ENCODE measurements at places on chromosomes 5 and 9.

DNA sequence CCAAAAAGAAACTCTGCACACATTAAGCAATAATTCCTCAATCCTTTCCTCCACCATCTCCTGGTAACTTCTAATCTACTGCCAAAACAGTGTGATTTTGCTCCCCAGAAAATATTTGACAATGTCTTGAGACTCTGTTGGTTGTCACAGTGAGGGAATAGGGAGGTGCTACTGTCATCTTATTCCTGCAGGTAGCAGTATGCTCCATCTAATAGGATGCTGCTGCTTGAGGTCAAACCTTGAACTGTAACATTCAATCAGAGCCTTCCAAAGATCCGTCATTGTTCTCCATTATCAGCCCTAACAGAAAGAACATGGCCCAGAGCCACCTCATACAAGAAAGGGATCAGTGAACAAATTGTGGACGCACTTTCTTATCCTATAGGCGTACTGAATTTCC, 514.7 kb upstream of the GRIN3A start:
- DNase-seq: no peak

DNA sequence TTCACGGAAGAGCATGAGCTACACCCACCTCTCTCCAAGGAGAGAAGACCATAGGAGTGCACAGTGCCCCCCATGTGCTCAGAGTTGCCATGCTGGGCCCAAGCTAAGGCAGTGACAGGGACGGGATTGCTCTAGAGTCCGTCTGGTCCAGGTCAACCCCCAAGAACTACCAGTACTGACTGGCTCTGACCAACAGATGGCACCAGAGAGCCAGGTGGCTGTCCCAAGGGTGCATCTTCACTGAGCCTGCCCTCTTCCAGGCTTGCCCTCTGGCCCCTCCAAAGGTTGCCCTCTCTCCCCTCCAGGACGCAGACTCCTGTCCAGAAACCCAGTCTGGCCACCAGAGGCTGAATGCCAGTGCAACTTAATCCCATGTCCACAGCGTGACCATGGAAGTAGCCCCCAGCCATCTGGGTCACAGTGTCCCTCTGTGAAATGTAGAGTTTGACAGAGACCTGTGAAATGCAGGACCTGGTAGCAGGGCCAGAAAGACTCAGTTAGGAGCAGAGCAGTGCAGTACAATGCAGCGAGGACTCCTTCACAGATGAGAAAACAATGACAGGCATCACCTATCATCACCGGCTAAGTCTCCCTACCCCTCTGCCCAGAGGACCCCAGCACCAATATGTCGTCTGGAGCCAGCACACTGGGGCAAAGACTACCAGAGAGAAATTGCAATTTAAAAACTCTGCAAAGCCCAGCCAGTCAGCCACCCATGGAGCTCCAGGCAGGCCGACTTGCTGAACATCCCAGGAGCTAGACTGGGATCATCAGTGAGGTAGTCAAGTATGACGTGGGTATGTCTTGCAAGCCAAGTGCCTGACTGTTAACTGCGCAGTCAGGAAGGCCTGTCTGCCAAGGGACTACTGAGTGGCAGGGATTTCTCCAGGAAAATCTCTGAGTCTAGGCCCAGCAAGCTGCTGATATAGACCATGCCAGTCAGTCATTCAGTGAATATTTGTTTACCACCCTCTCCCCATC, 7.7 kb upstream of the SKP1 start:
- peak; percentile 63 for DNase-seq

DNA sequence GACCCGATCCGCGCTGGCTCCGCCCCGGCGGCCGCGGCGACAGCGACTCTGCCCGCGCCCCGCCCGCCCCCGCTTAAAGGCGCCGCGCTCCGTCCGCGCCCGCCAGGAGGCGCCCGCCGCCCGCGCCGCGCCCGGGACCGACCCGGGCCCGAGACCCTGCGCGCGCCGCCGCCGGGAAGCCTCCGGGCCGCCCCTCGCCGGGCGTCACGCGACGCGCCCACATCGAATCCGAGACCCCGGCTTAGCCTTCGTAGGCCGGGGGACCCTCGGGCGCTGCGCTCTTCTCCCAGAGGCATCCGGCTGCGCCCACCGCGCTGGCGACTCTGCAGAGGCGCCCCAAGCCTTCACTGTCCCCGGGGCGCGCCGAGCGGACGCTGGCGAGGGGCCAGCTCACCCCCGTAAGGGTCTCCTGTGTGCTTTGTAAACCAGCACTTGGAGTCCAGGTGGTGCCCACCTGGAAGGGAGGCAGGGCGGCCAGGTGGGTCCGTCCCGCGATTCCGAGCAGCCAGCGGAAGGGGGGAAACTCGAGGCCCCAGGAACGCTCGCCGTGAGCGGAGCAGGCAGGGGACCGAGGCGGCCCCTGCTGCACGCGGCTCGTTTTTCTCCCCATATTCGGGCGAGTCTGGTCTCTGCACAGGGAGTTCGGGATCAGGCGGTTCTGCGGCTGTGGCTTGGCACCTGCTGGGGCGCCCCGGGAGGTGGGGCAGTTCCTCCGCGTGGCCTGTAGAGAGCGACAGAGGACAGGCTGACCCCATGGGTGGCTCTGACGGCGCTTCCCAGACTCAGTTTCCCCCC, 423 bp upstream of the ABCA2 start:
- peak; percentile 68 for DNase-seq

- DNase-seq: no peak
Measured at GRCh38 chr9:13568405-13568804, 288.9 kb upstream of the MPDZ start.

DNA sequence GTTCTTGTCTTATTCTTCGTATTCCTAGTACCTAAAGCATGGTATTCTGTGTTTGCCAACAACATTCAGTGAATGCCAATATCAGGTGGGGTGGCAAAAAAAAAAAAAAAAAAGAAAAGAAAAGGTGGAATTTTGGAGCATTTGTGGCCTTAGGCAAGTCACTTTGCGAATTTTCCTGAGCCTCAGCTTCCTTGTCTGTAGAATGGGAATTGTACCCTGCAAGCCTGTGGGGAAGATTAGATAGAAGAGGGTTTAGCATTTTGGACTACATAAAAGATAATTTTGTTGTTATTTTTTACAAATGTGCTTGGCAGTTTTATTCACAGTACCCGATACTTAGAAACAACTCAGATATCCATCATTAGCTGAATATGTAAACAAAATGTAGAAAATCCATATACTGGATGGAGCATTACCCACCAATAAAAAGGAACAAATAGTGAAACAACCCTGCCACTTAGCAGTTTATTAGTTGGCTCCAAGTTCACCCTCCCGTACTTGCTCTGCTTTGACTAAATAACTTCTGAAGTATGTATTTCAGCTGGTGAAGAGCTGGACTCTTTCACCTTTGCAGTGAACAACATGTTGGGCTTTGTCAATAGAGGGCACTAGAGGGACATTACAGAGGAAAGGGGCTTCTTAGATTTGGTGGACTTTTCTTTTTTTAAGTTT, 13.6 kb downstream of the UBE2D2 start:
- no peak for DNase-seq

GRCh38 chr9:134210908-134211810, 46.8 kb upstream of the RNU6ATAC start:
- no peak for DNase-seq

DNA sequence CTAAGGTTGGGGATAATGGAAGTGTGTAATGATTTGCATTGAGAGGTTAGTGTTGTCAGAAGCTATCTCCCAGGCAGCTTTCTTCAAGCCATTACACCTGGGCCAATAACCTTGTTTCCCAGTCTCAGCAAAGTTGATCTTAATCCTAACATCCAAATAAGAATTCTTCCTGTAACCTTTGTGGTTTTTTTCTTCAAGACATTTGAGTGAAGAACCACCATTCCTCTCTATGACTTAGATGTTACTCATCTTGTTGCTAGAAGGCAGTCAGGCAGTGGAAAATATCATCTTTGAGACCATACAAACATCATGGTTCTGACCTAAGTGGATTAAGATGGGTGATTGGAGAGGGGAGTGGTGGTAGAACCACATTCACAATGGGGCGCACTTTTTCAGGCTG, 103.5 kb downstream of the NDUFAF2 start:
- no peak for DNase-seq

DNA sequence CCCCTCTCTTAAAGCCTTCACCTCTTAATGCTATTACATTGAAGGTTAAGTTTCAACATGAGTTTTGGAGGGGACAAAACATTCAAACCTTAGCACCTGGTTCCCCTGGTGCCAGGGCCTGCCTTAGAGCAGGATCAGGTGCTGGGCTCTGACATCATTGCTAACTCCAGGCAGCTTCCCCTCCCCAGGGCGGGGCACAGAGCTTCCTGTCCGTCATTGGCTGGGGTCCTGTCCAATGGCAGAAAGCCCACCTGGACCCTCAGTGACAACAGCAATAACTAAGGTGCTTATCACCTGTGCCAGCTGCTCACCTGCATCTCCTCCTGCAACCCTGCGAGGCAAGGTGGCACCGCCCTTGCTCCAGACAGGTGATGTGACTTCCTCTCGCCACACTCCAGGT, 177.4 kb downstream of the NSG2 start:
- no peak for DNase-seq

DNA sequence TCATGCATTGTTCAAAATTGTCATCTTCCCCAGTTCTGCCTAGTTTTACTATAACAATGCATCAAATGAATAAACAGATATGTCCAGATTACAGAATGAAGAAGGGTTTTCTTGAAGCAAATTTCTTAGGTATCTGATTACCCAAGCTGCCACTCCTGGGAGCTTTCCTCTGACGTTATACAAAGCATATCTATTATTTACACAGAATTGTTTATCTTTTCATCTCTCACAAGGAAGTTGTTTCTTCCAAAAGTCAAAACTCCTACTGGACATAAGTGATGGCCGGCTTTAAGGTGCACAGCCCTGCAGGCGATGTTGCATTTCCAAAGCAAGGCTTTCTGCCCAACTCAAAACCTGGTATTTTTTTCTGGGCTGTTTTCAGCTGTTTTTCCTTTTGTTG, 73.4 kb upstream of the ANKH start:
- no peak for DNase-seq

DNA sequence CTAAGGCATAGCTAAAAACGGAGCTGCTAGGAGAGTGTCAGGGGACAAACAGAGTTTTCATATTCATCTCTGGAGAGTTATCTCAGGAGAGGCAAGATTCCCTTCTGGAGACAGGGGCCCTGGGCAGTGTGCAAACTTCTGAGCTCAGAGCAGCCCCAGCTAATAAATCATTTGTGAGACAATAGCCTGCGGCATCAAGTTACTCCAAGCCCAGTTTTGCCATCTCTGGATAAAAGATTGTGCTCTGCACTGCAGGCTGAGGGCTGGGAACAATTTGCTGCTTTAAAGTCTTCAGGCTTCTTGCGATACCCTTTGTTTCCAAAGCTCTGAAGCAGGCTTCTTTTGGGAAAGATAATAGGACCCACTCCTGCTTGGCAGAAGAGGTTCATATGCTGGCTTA, 164.3 kb upstream of the BRINP1 start:
- no peak for DNase-seq

DNA sequence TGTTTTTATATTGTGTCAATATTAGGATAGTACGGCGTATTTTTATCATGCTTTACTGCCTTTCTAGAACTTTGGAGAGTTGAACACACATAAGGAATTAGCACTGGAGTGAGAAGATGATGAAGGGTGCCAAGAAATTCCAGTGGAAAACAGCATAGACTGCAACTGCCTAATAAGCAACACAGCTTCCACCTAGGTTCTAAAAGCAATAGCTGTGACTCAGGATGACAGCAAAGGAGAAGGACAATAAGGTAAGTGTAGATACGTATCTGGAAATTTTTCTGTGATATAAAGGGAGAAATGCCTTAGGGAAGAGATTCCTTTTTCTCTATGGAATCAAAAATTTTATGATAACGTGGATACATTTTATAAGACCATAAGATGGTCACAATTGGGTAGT, 7.4 kb downstream of the PTPRD start:
- no peak for DNase-seq

- no peak for DNase-seq
Measured at GRCh38 chr9:106677830-106678229, 185.1 kb upstream of the ZNF462 start.

DNA sequence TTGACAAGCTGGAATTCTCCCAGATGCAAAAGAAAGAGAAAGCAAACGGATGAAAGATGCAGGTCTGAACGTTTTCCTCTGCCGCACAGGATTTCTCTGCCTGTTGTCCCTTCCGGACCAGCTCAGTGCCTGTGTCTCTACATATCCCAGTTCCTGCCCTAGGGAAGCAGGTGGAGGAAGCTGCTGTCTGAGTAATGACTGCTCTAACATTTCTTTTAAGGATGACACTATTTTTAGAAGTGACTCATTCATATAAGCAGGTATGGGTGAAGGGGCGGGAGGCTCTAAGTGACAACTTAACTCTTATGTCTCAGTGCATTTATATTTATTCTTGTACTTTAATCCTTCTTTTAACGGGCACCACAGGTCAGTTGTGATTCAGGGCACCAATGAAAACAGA, 128.8 kb downstream of the SLC24A2 start:
- DNase-seq: no peak

- no peak for DNase-seq
Measured at GRCh38 chr9:3732077-3733038, 206.6 kb upstream of the RFX3 start.

- no peak for DNase-seq
Measured at GRCh38 chr5:40223884-40224402, 455.8 kb upstream of the PTGER4 start.

GRCh38 chr9:123541411-123541810, 185.4 kb downstream of the CRB2 start:
- DNase-seq: no peak

DNA sequence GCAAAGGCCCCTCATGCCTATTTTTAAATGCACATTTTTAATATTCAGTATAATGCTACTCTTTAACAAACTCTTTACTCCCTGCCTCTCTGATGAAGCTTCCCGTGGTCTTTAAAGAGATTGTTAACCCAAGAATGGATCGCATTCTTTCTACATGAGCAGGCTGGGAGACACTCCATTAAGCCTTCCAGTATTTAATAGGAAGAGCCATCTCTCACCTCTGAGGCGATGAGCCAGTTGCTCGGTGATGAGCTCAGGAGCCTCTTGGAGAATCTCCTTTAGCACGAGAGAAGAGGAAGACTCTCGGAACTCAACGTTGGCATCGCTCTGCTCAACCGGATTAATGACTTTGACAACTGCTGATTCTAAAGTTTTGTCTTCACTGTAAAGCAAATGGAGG, 59.6 kb downstream of the PRUNE2 start:
- no peak for DNase-seq

DNA sequence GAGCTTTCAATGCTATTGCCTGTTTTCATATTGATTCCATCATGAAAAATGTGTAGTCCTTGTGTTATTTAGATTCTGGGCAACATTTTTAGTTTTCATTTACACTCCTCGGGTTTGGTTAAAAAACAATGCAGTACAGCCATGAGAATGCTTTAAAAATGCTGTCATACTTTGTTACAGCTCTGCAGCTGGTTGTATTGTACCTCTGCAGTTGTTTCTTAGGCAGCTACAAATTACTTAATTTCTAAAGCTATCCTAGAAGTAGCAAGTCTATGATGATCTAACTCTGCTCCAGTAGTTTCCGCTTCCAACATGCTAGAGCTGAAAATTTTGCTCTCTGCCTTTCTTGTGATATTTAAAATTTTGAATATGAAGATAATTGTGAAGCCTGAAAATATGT, 20.2 kb downstream of the SNX18 start:
- no peak for DNase-seq

- DNase-seq: no peak
Measured at GRCh38 chr5:141931694-141932093, 8.0 kb downstream of the DELE1 start.

Data from stimulated activated CD4-positive, alpha-beta T cell treated with anti-CD3 and anti-CD28 coated beads, Interleukin-12 subunit alpha, Interleukin-12 subunit beta, amount 100 ng/mL, for 4 hours (primary cell).